Neural progenitor cell (in vitro differentiated cells): ENCODE measurements at places on chromosomes 3 and 15.

DNA sequence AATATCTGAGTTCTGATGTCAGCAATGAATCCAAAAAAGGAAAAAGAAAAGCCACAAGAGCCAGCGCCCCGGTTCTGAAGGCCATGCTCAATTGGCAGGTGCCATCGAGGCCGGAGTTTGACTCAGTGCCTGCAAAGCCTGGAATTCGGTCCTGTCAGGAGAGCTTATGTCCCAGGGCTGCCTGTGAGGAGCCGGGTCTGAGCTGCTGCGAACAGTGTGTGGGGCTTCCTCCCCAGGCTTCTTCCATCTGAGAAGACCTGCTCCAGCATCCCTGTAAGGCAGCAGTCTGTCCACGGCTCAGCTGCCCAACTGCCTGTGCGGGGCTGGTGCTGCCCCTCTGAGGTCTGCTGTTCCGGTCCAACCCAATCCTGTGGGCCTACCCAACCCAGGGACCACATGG, 46.1 kb downstream of the ROPN1B start:
- no peak for DNase-seq
- H3K27me3 ChIP-seq, result no peaks in the 10 kb centered on the region
- peaks cover 12% of the 10 kb centered on the region for H3K4me1 ChIP-seq
- no peak overlapping the region for H3K27ac ChIP-seq
- H3K36me3 ChIP-seq, result no peaks in the 10 kb centered on the region

- no peaks in the 10 kb centered on the region for H3K4me1 ChIP-seq
- H3K27me3 ChIP-seq, result no peaks in the 10 kb centered on the region
- H3K4me3 ChIP-seq, result no peak overlapping the region
- no peak overlapping the region for H3K27ac ChIP-seq
Measured at GRCh38 chr3:18825665-18826064, 322.6 kb upstream of the KCNH8 start.

DNA sequence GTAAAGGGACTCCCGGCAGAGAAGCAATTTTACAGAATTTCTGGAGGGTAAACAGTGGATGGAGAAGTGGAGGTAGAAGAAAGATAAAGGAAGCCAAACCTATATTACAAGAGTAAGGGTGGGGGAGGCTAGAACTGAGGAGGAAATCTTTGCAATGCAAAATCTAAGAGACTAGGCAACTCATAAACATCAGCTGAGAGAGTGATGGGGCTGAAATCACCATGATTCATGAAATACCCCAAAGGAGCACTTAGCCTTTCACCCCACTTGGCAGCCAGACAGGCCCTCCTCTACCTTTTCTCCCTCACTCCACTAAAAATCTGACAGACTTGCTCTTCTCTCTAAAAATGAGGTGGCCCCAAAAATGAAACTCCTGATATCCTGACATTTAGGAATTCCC, 19.5 kb upstream of the ZBTB38 start:
- H3K4me1 ChIP-seq, result peaks cover 3% of the 10 kb centered on the region
- H3K4me3 ChIP-seq, result no peak overlapping the region

GRCh38 chr3:82163907-82164520, 402.6 kb upstream of the GBE1 start:
- no peak overlapping the region for H3K27ac ChIP-seq
- no peaks in the 10 kb centered on the region for H3K36me3 ChIP-seq
- peaks cover 15% of the 10 kb centered on the region for H3K4me1 ChIP-seq

DNA sequence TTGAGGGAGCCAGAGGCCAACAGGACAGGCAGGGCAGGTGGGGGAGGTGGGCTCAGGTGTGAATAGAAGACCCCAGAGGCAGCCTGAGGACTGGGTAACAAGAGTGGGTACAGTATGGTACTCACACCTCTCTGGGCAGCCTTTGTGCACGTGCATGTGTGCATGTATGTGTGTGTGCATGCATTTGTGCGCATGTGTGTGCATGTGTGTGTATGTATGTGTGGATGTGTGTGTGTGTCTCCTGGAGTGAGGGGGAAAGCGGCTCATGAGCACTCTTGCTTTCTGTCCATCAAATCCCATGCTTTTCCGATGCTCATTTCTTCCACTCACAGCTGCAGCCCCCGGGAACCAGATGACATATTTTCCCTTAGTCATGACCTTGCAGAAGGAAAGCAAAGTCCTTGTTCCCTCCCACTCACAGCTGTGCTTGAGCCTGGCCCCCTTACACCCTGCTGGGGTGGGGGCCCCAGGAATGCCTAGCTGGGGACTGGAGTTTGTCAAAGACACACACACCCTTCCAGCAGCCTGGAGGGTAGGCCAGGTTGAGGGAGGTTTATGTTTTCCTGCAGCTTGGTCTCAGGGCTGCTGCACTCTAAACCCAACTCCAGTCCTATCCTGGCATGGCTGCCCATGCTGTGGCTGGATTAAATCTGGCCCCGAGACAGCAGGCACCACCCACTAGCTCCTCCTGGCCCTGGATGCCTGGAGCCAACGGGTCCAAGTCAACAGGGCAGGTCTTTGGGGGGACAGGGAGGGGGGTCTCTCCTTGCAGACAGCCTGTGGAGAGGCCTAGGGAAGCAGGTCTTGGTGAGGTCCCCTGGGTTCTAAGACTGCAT, 22.5 kb downstream of the CCDC33 start:
- H3K4me1 ChIP-seq, result peaks cover 11% of the 10 kb centered on the region
- no peak for DNase-seq
- no peak overlapping the region for H3K4me3 ChIP-seq

DNA sequence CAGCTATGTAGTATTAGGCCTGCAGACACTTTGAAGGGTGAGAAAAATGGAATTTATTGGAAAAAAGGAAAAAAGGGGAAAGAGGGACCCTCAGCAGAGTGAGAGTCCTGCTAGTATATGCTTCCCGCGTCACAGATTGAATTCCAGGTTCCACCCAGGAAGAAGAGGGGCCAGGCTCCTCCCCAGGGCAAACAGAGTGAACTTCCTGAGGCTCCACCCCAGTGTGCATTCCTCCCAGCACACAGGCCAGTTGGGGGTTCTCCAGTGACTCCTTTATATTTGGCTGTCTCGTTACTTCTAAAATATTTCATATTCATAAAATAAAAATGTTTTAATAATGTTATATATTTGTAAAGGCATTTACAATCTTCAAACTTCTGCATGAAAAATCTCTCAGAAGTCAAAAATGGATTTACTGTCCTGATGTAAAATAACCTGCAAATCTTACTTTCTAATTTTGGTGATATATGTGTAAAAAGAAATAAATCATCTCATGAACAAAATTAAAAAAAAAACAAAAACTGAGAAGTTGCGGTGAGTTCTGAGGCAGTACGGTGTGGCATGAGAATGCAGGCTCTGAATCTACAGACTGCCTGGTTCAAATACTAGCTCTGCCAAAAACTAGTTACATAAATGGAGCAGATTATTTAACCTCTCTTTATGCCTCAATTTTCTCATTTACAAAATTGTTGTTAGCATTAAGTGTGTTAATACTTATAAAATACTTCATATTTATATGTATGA, 175.8 kb upstream of the P2RY1 start:
- H3K4me3 ChIP-seq, result no peak overlapping the region
- no peak overlapping the region for H3K27ac ChIP-seq
- peaks cover 47% of the 10 kb centered on the region for H3K4me1 ChIP-seq
- no peaks in the 10 kb centered on the region for H3K27me3 ChIP-seq

GRCh38 chr15:46270481-46271147, 635.8 kb downstream of the SQOR start:
- no peak overlapping the region for H3K4me3 ChIP-seq
- H3K36me3 ChIP-seq, result no peaks in the 10 kb centered on the region
- DNase-seq, result no peak
- no peaks in the 10 kb centered on the region for H3K4me1 ChIP-seq
- no peaks in the 10 kb centered on the region for H3K27me3 ChIP-seq

- no peak overlapping the region for H3K4me3 ChIP-seq
- DNase-seq, result no peak
- peak overlapping the region; percentile 88 for H3K27ac ChIP-seq
- H3K27me3 ChIP-seq, result no peaks in the 10 kb centered on the region
- no peaks in the 10 kb centered on the region for H3K36me3 ChIP-seq
Measured at GRCh38 chr3:173699353-173699752, 301.8 kb downstream of the NLGN1 start.

GRCh38 chr15:51051776-51052175, 42.9 kb downstream of the TNFAIP8L3 start:
- H3K27ac ChIP-seq, result no peak overlapping the region
- H3K4me3 ChIP-seq, result no peak overlapping the region
- H3K27me3 ChIP-seq, result no peaks in the 10 kb centered on the region
- DNase-seq, result no peak

GRCh38 chr15:76642671-76643070, 262.5 kb downstream of the SCAPER start:
- no peaks in the 10 kb centered on the region for H3K27me3 ChIP-seq
- no peak overlapping the region for H3K27ac ChIP-seq
- no peak overlapping the region for H3K4me3 ChIP-seq
- H3K36me3 ChIP-seq, result no peaks in the 10 kb centered on the region
- DNase-seq, result no peak

- no peaks in the 10 kb centered on the region for H3K4me1 ChIP-seq
- DNase-seq, result no peak
- H3K27ac ChIP-seq, result no peak overlapping the region
- H3K27me3 ChIP-seq, result no peaks in the 10 kb centered on the region
- no peaks in the 10 kb centered on the region for H3K36me3 ChIP-seq
- H3K4me3 ChIP-seq, result no peak overlapping the region
Measured at GRCh38 chr3:178802259-178802658, 266.0 kb downstream of the KCNMB2 start.

GRCh38 chr15:74752531-74752930, 3.9 kb downstream of the CYP1A2 start:
- no peak for DNase-seq
- H3K4me1 ChIP-seq, result peaks cover 12% of the 10 kb centered on the region
- no peaks in the 10 kb centered on the region for H3K36me3 ChIP-seq
- no peak overlapping the region for H3K27ac ChIP-seq

DNA sequence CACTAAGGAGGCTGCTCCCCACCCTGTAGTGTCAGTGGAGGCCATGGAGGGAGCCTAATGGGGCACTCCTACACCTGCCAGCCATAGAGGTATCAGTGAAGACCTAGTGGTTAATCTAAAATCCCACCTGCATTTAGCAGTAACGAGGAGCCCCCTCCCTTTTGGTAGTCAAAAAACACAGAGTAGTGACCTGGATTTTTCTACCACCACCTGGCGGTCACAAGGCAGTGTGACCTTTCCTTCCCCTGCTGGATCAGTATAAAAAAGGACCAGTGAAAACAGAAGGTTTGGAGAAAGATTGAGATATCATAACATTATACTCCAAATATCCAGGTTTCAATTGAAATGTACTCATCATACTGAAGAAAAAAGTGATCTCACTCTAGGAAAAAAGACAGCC, 241.2 kb downstream of the PYDC2 start:
- no peak overlapping the region for H3K4me3 ChIP-seq
- H3K27me3 ChIP-seq, result no peaks in the 10 kb centered on the region
- DNase-seq, result no peak
- no peaks in the 10 kb centered on the region for H3K36me3 ChIP-seq
- H3K27ac ChIP-seq, result no peak overlapping the region
- H3K4me1 ChIP-seq, result no peaks in the 10 kb centered on the region

DNA sequence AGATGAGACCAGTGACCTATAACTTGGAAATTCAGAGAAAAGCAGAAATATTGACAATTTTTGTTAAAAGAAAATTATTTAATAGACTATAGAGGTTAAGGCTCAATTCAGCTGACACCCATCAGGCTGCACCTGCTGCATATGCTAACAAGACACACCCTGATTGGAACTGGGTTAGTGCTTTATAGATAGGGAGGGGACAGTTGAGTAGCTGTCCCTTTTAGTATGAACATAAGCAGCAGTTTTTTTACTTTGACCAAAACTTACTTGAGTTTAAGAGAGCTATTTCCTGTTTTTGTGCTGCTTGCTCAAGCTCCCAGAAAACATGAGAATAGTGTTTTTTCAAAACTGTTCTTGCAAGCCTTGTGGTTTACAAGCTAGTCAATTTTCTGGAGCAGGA, 292.6 kb downstream of the LRRC3B start:
- no peaks in the 10 kb centered on the region for H3K27me3 ChIP-seq
- no peak overlapping the region for H3K27ac ChIP-seq
- DNase-seq, result no peak
- H3K4me3 ChIP-seq, result no peak overlapping the region

DNA sequence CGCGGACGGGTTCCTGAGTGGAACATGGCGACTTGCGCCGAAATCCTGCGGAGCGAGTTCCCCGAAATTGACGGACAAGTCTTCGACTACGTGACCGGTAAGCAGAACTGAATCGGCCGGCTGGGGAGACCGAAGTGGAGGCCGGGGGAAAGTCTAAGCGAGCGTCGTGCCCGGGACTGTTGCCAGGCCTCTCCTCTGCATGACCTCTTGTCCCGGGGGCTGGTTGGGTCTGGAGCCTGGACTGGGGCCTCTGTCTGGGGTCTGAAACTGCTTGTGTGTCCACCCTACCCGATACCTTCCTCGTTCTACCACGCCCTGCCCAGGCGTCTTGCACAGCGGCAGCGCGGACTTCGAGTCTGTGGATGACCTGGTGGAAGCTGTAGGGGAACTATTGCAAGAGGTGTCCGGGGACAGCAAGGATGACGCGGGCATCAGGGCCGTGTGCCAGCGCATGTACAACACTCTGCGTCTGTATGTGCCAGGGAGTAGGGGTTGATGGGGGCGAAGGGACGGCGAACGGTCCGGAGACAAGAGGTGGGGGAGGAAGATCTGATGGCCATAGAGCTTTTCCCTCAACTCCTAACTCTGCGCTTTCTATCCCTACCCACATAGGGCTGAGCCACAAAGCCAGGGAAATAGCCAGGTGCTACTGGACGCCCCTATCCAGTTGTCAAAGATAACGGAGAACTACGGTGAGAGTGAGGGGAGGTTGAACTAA, at the start of gene ABCF3:
ABCF3 (plus strand) TSS at position 16 of the 718 bp plus-strand sequence; CDS start at position 25, 9 bp downstream.
- H3K27me3 ChIP-seq, result no peaks in the 10 kb centered on the region
- H3K4me1 ChIP-seq, result peaks cover 14% of the 10 kb centered on the region
- H3K36me3 ChIP-seq, result no peaks in the 10 kb centered on the region
- peak within 1 kb of the TSS; percentile 47 for H3K27ac ChIP-seq
- no peak for DNase-seq

DNA sequence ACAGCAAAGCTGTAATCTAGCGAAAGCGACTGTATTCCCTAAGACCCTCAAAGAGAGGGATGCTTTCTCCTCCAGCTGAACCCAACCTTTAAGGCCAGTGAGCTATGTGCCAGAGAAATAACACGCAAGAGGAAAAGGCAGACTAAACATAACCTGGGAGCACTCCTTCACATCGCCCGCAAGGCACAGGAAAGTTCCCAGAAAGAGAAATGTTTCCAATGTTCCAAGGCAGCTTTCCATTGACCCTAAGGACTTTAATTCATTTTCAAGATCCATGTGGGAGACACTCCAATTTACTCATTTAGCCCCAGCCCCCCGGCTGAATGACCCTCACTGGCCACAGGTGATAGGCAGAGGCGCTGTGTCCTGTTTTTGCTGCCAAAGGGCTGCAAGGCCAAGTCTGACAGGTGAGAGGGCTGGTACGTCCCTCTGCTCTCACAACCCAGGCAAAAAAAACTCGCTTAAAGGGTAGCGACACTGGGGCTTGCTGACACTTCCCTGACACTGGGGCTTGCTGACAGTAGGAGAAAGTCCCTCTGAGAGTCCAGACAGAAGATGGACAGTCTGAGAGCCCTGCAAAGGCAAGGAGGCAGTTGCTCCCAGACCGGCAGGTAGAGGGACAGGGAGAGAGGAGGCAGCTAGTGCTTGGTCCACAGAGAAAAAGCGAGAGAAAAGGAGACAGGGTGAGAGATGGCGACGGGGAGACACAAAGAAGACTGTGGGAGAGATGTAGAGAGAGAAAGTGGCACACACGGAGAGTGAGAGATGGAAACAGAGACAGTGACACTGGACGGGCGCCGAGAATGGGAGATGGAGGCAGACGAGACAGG, 702 bp downstream of the ARHGEF3 start:
- peaks cover 21% of the 10 kb centered on the region for H3K27me3 ChIP-seq
- H3K4me1 ChIP-seq, result no peaks in the 10 kb centered on the region
- H3K27ac ChIP-seq, result no peak overlapping the region
- peak overlapping the region; percentile 63 for H3K4me3 ChIP-seq
- DNase-seq, result no peak
